Aorta (tissue), 5 donors: ENCODE measurements at places on chromosomes 11 and 22.

DNA sequence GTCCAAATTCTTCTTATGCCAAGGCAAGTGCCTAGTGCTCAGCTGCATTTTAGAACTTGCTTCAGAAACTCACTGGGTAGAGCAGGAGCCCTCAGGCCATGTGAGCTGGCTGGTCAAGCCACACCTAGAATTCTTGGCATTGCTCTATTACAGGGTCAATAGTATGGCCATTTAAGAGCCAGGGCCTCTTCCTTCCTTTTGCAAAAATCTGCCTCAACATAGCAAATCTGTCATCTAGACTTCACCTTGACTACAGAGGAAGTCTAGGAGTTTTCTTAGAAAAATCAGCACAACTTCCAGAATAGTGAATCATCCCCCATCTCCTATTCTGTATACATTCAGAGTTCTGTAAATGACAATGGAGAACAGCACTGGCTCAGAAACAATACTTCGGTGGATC is 112.0 kb upstream of the TTC12 start:
- no peaks in the 10 kb centered on the region for H3K27me3 ChIP-seq
- no peak for DNase-seq
- H3K36me3 ChIP-seq: no peaks in the 10 kb centered on the region
- H3K4me1 ChIP-seq: no peaks in the 10 kb centered on the region
- no peak overlapping the region for H3K4me3 ChIP-seq

- H3K4me3 ChIP-seq: no peak overlapping the region
- no peak overlapping the region for H3K27ac ChIP-seq
- H3K27me3 ChIP-seq: no peaks in the 10 kb centered on the region
- no peak for DNase-seq
Observed at GRCh38 chr22:23248583-23248982, 68.3 kb downstream of the BCR start.

- H3K36me3 ChIP-seq: no peaks in the 10 kb centered on the region
- H3K4me3 ChIP-seq: no peak overlapping the region
- no peaks in the 10 kb centered on the region for H3K27me3 ChIP-seq
- DNase-seq: no peak
- H3K27ac ChIP-seq: no peak overlapping the region
- H3K4me1 ChIP-seq: no peaks in the 10 kb centered on the region
Observed at GRCh38 chr11:120578596-120579154, 67.1 kb downstream of the GRIK4 start.

DNA sequence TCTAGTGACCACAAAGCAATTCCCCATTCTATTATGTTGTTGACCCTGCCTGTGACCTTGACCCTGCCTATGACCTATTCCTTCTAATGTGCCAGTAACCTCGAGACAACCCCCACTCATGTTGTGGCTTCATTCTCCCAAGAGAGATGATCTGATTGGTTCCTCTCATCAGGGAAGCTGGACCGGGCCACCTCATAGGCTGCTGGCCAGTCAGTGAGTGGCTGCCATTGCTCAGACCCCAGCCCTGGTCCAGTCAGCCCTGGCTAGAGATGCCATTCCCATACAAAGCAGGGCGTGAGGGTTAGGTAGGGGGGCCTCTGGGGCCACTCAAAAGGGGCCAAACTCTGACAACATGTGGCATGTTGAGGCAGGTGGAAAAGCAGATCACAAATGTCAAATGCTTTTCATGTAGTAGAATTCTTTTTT is 11.9 kb downstream of the SLC29A2 start:
- DNase-seq: no peak
- no peaks in the 10 kb centered on the region for H3K27me3 ChIP-seq
- no peaks in the 10 kb centered on the region for H3K4me1 ChIP-seq
- H3K36me3 ChIP-seq: no peaks in the 10 kb centered on the region
- H3K27ac ChIP-seq: no peak overlapping the region

GRCh38 chr22:39535831-39536449 is 3.4 kb upstream of the RPS19BP1 start:
- no peaks in the 10 kb centered on the region for H3K36me3 ChIP-seq
- H3K27ac ChIP-seq: no peak overlapping the region
- H3K4me3 ChIP-seq: no peak overlapping the region
- H3K27me3 ChIP-seq: no peaks in the 10 kb centered on the region
- DNase-seq: no peak
- H3K4me1 ChIP-seq: no peaks in the 10 kb centered on the region

GRCh38 chr11:3942160-3942955 is 86.9 kb downstream of the STIM1 start:
- no peaks in the 10 kb centered on the region for H3K27me3 ChIP-seq
- no peak for DNase-seq
- H3K27ac ChIP-seq: peak overlapping the region; percentile 7
- peaks cover 5% of the 10 kb centered on the region for H3K4me1 ChIP-seq
- no peak overlapping the region for H3K4me3 ChIP-seq

GRCh38 chr11:12043959-12044791 is 35.7 kb upstream of the DKK3 start:
- no peaks in the 10 kb centered on the region for H3K36me3 ChIP-seq
- no peak overlapping the region for H3K4me3 ChIP-seq
- no peaks in the 10 kb centered on the region for H3K27me3 ChIP-seq
- peak overlapping the region; percentile 60 for H3K27ac ChIP-seq

DNA sequence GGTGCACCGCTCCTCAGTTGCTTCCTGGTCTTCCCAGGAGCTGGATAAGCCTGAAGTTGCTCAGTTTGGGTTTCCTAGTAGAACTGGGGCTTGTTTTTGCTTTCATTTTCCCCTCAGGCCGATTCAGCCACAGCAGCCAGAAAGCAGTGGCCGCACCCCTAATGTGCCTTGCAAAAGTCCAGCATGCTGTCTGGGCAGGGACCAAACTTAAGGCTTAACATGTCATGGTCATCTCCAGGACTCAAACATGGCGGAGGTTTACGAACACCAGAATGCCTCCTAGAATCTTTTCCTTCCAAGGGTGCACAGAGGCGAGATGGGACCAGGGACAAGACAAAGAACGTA is 2.5 kb downstream of the GNG3 start:
- peak overlapping the region; percentile 55 for H3K4me3 ChIP-seq
- H3K4me1 ChIP-seq: no peaks in the 10 kb centered on the region
- no peak for DNase-seq
- peaks cover 12% of the 10 kb centered on the region for H3K36me3 ChIP-seq
- H3K27me3 ChIP-seq: no peaks in the 10 kb centered on the region

- H3K27me3 ChIP-seq: no peaks in the 10 kb centered on the region
- DNase-seq: no peak
- no peak overlapping the region for H3K4me3 ChIP-seq
- no peaks in the 10 kb centered on the region for H3K4me1 ChIP-seq
- no peak overlapping the region for H3K27ac ChIP-seq
Observed at GRCh38 chr22:38320605-38321402, 3.6 kb upstream of the CSNK1E start.

- H3K36me3 ChIP-seq: peaks cover 6% of the 10 kb centered on the region
- H3K27ac ChIP-seq: peak overlapping the region; percentile 83
- DNase-seq: no peak
- H3K4me3 ChIP-seq: peak overlapping the region; percentile 51
Observed at GRCh38 chr11:130915603-130916237, 559 bp downstream of the SNX19 start.

DNA sequence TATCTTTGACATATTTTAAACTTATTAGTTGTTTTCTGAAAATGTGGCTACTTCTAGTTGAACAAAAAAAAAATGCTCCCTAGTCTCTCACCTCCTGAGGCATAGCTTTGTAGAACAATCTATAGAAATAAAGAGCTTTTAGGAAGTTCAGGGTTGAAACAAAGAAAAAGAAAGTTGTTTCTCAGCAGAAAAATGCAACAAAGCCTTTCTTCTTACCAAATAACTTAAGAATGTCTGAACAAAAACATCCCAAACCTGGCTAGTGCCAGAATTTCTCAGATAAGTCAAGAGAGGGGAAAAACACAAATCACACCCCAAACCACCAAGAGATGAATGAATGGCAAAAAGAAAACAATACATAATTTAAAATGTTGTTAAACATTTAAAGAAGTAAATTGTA is 114.1 kb downstream of the MAML2 start:
- no peak overlapping the region for H3K4me3 ChIP-seq
- DNase-seq: no peak
- H3K36me3 ChIP-seq: no peaks in the 10 kb centered on the region
- peak overlapping the region; percentile 92 for H3K27ac ChIP-seq
- H3K27me3 ChIP-seq: no peaks in the 10 kb centered on the region

- no peaks in the 10 kb centered on the region for H3K27me3 ChIP-seq
- no peaks in the 10 kb centered on the region for H3K4me1 ChIP-seq
- H3K4me3 ChIP-seq: no peak overlapping the region
- H3K27ac ChIP-seq: no peak overlapping the region
- no peaks in the 10 kb centered on the region for H3K36me3 ChIP-seq
Observed at GRCh38 chr11:19110295-19110694, 6.7 kb upstream of the ZDHHC13 start.

- DNase-seq: no peak
- H3K27me3 ChIP-seq: no peaks in the 10 kb centered on the region
- H3K27ac ChIP-seq: no peak overlapping the region
- H3K4me3 ChIP-seq: no peak overlapping the region
Observed at GRCh38 chr11:32388871-32389770, 46.2 kb downstream of the WT1 start.

- peaks cover 4% of the 10 kb centered on the region for H3K36me3 ChIP-seq
- H3K27me3 ChIP-seq: no peaks in the 10 kb centered on the region
- H3K4me1 ChIP-seq: no peaks in the 10 kb centered on the region
- H3K27ac ChIP-seq: no peak overlapping the region
- H3K4me3 ChIP-seq: no peak overlapping the region
Observed at GRCh38 chr11:72869831-72870230, 55.6 kb downstream of the ATG16L2 start.

DNA sequence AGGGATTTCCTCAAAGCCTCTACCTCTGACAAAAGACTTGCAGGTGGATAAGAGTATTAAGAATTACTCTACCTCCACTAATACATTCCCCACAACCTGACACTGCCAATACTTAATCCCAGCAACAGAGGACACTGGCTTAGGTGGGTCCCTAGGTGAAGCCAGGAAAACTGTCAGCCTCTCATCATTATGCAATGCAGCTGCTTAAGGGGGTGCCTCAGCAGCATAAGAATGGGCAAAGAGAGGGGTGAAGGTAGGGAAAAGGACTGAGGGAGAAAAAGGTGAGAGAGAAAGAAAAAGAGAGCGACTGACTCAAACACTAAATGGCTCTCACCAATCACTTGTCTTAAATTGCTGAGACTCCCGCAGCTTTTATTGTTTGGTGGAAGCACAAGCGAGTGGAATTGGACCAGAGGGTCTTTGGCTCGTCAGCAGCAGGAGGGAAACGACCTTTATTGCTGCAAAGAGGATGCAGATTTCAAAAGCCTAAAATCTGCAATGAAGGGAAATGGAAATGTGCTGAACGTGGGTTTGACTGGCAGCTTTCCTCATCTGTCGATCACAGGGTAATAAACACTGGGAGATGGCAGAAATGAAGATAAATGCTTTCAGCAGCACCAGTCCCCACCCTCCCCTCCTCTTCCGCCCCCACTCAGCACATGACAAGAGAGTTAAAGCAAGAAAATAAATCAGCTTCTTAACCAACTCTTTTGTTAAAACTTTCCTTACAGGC is 64.9 kb upstream of the CHRM4 start:
- no peaks in the 10 kb centered on the region for H3K4me1 ChIP-seq
- DNase-seq: no peak
- no peaks in the 10 kb centered on the region for H3K36me3 ChIP-seq
- no peaks in the 10 kb centered on the region for H3K27me3 ChIP-seq

GRCh38 chr11:66604155-66604554 is 11.2 kb downstream of the CCS start:
- no peak for DNase-seq
- H3K4me3 ChIP-seq: no peak overlapping the region
- no peaks in the 10 kb centered on the region for H3K36me3 ChIP-seq
- no peak overlapping the region for H3K27ac ChIP-seq

- no peak overlapping the region for H3K4me3 ChIP-seq
- H3K36me3 ChIP-seq: no peaks in the 10 kb centered on the region
- H3K27ac ChIP-seq: no peak overlapping the region
- no peak for DNase-seq
- no peaks in the 10 kb centered on the region for H3K4me1 ChIP-seq
Observed at GRCh38 chr22:47071078-47071806, 308.8 kb downstream of the TBC1D22A start.

DNA sequence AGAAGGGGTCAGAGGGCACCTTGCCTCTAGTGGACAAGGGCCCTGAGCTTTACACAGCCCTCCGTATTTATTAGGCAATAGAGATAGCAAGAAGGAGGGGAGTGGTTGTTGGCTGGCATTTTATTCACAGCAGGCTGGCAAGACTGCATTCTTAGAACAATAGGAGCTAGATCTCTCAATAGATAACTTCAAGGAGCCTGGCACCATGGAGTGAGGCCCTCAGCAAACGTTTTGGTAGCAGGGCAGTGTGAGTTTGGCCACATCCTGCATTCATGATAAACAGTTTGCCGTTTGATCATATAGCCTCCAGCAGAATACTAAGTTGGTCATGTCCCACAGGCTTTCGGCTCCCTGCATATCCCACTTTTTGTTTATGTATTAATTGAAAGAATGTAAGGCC is 31.6 kb downstream of the OR10A6 start:
- no peaks in the 10 kb centered on the region for H3K27me3 ChIP-seq
- no peaks in the 10 kb centered on the region for H3K4me1 ChIP-seq
- no peak for DNase-seq
- H3K36me3 ChIP-seq: no peaks in the 10 kb centered on the region
- H3K4me3 ChIP-seq: no peak overlapping the region

- no peak overlapping the region for H3K4me3 ChIP-seq
- no peaks in the 10 kb centered on the region for H3K4me1 ChIP-seq
- no peaks in the 10 kb centered on the region for H3K27me3 ChIP-seq
- DNase-seq: no peak
- no peaks in the 10 kb centered on the region for H3K36me3 ChIP-seq
Observed at GRCh38 chr22:32265882-32266767, 11.0 kb upstream of the SLC5A4 start.

GRCh38 chr11:11789735-11790369 is 51.9 kb upstream of the USP47 start:
- H3K4me1 ChIP-seq: no peaks in the 10 kb centered on the region
- DNase-seq: no peak
- H3K4me3 ChIP-seq: no peak overlapping the region
- no peaks in the 10 kb centered on the region for H3K27me3 ChIP-seq

DNA sequence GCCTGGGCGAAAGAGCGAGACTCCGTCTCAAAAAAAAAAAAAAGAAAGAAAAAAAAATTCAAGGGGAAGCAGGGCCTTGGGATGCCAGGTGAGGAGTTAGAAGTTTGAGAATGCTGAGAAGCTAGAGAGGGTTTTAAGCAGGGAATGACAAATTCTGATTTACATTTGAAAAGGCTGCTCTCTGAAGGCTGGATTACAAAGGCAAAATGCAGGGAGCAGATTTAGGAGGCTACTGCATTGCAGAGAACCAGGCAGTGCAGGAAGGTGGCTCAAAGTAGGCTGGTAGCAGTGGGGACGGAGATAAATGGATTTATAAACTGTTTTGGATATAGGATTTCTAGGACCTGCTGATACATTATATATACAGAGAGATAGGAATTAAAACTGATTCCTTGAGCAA is 66.6 kb downstream of the KCNC1 start:
- no peaks in the 10 kb centered on the region for H3K27me3 ChIP-seq
- no peak overlapping the region for H3K27ac ChIP-seq
- no peaks in the 10 kb centered on the region for H3K36me3 ChIP-seq
- H3K4me1 ChIP-seq: no peaks in the 10 kb centered on the region
- no peak overlapping the region for H3K4me3 ChIP-seq
